Stomach (tissue), 19 donors: ENCODE measurements at places on chromosomes 3 and 15.
A peak's percentile ranks its signal among the peaks of the same experiment; 100 is the strongest.

- DNase-seq = no peak
Observed at GRCh38 chr3:55617385-55617784, 130.3 kb upstream of the WNT5A start.

- DNase-seq = peak; percentile 39
Observed at GRCh38 chr3:178736300-178736699, 200.1 kb downstream of the KCNMB2 start.

- DNase-seq = no peak
Observed at GRCh38 chr3:98326945-98327344, 26.7 kb upstream of the OR5K4 start.

DNA sequence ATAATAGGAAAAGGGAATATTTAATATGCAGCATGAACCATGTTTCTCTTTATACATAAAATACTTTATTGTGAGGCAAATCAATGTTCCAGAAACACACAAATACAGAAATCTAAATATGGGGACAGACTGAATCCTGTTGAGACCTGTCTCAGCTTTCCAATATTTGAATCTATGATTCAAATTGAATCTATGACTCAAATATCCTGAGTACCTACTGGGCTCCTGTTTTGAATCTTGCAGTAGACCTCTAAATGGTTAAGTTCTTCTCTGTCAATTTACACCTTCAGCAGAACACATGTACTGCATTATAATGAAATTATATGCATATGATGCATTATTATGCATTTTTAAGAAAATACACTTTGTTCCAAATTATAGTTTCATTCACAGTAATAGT lies 143.2 kb upstream of the PLXND1 start:
- DNase-seq = no peak

DNA sequence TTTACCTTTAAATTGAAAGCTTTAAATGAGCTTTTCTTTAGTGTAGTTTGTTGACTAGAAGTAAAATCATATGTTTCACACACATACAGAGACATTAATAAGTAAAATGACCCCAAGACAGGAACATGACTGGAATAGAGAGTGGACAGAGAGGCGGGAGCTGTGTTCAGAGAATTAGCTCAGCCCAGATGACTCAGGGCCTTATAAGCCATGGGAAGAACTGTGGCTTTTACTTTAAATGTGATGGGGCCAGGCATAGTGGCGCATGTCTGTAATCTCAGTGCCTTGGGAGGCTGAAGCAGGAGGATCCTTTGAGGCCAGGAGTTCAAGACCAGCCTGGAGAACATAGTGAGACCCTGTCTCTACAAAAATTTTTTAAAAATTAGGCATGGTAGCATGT lies 26.7 kb downstream of the SACM1L start:
- no peak for DNase-seq

DNA sequence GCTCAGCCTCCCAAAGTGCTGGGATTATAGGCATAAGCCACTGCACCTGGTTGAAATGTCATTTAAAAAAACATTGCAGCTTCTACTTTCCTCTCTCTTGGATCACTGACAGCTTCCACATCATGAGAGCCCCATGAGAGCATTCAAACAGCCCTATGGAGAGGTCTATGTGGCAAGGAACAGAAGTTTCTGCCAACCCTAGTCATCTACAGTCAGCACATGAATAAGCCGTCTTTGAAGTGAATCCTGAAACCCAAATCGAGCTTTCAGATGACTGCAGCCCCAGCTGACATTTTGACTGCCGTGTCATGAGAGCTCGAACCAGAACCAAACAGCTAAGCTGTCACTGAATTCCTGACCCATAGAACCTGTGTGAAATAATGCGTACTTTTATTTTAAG lies 39.8 kb downstream of the CD200R1L start:
- DNase-seq = no peak

- DNase-seq = peak; percentile 31
Observed at GRCh38 chr15:73599934-73600333, 33.3 kb downstream of the NPTN start.

- DNase-seq = peak; percentile 61
Observed at GRCh38 chr3:168620854-168621253, 525.1 kb upstream of the GOLIM4 start.

DNA sequence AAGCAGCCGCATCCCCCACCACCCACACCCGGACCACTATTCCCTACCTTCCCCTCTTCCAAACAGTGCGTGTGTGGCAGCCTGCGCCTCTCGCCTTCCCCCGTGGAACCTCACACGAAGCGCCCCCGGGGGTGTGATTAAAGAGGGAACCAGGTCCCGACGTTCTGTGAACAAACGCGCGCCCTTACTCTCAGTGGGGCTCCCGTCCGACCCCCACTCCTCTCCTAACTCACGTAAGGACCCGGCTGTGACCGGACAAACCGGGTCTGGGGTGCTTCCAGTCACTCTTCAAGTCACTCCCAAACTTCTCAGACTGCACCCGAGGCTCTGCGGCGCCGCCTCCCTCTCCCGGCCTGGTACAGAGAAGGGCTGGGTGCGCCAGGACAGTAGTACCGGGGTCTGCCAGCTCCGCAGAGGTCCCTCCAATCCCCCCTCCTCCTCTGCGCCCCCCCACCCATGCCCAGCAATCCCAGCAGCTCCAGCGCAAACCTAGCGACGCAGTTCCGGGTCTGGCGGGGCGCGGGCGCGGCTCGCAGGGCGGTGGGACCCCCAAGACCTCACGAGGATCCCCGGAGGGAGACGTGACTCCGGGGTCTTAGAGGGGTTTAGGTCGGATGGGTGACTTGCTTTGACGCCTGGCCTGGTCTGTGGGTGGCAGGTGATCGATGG lies 574 bp downstream of the DUOXA1 start:
- no peak for DNase-seq

- DNase-seq = no peak
Observed at GRCh38 chr3:194312186-194312742, 38.9 kb downstream of the CPN2 start.

DNA sequence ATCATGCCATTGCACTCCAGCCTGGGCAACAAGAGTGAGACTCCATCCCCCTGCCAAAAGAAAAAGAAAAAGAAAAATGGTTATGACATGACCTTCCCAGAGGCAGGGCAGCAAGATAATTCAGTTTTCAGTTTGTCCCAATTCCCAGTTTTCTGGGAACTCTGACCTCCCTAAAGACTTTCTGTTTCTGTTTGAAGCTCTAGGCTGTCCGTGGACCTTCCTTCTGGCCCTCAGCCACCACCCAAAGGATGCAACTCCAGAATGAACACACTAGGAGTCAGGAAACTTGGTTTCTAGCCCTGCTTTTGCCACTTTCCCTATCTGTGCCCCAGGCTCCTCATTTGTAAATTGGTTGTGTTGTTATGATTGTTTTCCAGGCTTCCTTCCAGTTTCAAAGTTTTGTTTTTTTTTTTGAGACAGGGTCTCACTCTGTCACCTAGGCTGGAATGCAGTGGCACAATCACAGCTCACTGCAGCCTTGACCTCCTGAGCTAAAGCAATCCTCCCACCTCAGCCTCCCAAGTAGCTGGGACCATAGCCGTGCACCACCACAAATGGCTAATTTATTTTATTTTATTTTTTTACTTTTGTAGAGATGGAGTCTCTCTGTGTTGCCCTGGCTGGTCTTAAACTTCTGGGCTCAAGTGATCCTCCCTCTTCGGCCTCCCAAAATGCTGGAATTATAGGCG lies 68.6 kb downstream of the CDC25A start:
- DNase-seq = peak; percentile 26

DNA sequence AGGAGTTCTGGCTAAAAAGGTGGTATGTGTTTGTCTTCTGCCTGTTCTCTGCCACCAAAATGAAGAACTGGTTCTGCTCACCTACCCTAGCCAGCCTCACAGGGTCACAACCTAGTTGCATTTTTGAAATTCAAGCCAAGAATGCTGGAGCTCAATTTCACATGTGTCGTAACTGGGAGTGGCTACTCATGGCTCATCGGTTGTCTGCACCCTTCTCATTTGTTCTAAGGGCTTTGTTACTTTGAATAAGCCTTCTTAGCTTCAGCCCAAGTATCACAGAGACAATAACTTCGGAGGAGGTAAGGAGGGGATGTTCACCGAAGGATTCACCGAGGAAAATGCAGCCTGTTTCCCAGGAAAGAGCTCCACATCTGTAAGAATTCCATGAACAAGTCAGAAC lies 134.3 kb upstream of the RARB start:
- DNase-seq = peak; percentile 25

GRCh38 chr3:105364128-105364527 lies 2.6 kb upstream of the ALCAM start:
- DNase-seq = no peak

DNA sequence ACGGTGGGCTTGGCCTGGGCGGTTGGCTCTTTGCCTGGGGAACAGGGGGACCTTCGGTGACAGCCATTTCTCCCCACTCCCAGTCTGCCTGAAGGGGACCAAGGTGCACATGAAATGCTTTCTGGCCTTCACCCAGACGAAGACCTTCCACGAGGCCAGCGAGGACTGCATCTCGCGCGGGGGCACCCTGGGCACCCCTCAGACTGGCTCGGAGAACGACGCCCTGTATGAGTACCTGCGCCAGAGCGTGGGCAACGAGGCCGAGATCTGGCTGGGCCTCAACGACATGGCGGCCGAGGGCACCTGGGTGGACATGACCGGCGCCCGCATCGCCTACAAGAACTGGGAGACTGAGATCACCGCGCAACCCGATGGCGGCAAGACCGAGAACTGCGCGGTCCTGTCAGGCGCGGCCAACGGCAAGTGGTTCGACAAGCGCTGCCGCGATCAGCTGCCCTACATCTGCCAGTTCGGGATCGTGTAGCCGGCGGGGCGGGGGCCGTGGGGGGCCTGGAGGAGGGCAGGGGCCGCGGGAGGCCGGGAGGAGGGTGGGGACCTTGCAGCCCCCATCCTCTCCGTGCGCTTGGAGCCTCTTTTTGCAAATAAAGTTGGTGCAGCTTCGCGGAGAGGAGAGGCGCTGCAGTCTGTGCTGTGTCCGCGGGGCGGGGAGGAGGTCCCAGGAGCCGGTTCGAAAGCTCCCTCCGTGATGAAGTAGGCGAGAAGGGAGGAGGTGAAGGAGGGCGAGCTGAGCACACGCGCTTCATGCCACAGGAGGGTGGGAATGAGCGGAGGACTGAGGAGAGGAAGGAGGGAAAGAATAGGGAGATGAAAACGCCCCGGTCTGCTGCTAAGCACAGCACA lies 9.6 kb downstream of the CLEC3B start:
- DNase-seq = no peak

GRCh38 chr3:148827585-148827984 lies at the start of gene CPB1:
TSS of gene CPB1 (plus strand) at chr3:148827811. CDS start at chr3:148827824, 13 bp downstream.
- DNase-seq = no peak

GRCh38 chr3:14306142-14306541 lies 96.3 kb upstream of the SLC6A6 start:
- no peak for DNase-seq

DNA sequence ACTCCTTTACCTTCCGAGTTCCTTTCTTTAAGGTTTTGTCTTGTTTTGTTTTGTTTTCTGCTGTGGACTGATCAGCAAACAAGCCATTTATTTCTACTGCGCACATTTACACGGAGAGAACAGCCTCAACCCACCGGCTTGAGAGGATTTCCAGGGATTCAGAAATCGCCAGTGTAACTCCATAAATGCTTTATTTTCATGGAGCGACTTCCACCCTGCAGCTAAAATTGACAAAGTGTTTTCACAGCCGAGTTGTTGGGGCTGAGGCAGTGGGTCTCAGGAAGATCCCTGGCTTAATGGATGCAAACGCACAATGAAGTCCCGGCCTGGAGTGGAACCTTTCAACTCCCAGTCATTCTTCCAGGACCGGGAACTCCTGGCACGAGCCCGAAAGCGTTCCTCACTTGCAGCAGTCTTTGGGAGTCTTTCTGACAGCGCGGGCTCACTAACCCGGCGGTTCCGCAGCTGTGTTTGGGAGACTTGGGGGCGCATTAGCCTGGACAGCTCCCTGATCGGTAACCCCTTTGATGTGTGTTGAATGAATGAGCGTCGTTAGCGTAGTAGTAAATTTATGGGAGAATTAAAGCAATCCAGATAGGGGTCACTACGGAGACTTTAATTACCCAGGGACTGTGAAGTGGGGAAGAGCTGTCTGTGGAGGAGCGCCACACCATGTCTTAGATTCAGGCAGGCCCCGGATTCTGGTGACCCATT lies 785 bp upstream of the MYRIP start:
- peak; percentile 61 for DNase-seq

DNA sequence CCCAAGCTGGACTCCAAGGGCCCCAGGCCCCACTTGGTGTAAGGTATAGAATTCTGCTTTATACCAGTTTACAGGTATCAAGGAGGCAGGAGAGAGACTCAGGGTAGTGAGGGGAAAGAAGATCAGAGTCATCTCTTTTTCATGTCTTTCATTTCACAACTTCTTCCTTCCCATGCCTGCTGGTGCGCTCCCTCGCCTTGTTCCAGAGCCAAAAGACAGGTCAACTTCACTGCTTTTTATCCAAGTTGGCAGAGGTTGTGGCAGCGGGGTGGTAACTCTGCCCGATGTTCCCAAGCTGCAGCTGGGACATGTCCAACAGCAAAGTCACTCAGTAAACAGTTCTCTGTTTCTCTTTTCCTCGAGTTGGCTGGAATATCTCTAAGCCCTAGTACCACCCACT lies 86.3 kb upstream of the TCF12 start:
- peak; percentile 76 for DNase-seq

GRCh38 chr3:143150071-143150470 lies 30.5 kb downstream of the CHST2 start:
- DNase-seq = no peak

- no peak for DNase-seq
Observed at GRCh38 chr3:117671722-117672318, 962.2 kb downstream of the TUSC7 start.

GRCh38 chr3:189057369-189057768 lies 114.4 kb upstream of the TPRG1 start:
- DNase-seq = no peak

- DNase-seq = peak; percentile 45
Observed at GRCh38 chr3:16309558-16309957, 44.5 kb downstream of the OXNAD1 start.

GRCh38 chr15:38171973-38172372 lies 80.7 kb upstream of the SPRED1 start:
- no peak for DNase-seq

DNA sequence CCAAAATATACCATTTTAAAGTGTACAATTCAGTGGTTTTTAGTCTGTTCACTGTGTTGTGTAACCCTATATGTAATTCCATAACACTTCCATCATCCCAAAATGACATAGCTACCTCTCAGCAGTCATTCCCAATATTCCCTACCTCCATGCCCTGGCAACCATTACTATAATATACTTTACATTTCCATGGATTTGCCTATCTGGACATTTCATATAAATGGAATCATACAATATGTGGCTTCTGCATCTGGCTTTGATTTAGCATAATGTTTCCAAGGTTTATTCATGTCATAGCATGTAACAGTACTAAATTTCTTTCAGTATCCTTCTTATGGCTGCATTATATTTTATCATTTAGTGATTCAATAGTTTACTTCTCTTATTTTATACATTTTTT lies 25.3 kb downstream of the FAM98B start:
- no peak for DNase-seq

- no peak for DNase-seq
Observed at GRCh38 chr15:44289259-44289790, 806 bp downstream of the GOLM2 start.
